Ureter (tissue), 1 donor: ENCODE measurements at places on chromosomes 5 and 9.

DNA sequence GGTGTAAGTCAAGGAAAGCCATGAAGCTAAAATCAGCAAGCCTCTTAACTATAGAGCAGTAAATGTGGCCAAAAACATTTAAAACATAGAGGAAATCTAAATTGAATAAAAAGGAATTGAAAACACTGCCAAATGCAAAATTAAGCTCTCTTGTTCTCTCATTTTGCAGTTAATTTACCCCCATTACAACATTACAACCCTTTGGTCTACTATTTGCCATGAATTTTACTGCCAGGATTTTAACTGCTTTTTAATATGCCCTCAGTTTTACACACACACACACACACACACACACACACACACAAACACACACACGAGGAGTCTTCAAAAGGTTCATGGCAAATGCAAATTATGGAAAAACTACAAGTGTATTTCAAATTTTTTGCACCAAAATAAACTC, 91.4 kb upstream of the ACO1 start:
- no peak for DNase-seq

DNA sequence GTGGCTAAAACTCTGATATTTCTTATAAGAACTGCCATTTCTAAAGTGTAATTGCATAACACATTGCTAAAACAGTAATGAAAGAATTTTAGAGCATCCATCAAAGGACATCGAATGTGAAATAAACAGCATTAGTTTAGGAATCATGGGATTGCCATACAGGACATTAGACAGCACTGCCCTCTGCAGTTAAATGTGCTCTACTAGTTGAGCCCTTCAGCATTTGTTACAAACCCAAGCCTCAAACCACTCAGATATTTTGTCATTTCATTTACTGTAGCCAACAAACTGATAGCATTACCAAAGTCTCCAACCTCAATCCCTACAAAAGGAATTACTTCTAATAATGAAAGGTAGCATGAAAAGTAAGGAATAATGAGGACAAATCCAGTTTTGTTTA, 116.8 kb upstream of the COX7C start:
- DNase-seq: no peak

GRCh38 chr5:179820483-179821297, at the start of gene SQSTM1:
SQSTM1 (plus strand) TSS chr5:179820905; CDS start chr5:179820937, 32 bp downstream.
- peak; percentile 86 for DNase-seq

DNA sequence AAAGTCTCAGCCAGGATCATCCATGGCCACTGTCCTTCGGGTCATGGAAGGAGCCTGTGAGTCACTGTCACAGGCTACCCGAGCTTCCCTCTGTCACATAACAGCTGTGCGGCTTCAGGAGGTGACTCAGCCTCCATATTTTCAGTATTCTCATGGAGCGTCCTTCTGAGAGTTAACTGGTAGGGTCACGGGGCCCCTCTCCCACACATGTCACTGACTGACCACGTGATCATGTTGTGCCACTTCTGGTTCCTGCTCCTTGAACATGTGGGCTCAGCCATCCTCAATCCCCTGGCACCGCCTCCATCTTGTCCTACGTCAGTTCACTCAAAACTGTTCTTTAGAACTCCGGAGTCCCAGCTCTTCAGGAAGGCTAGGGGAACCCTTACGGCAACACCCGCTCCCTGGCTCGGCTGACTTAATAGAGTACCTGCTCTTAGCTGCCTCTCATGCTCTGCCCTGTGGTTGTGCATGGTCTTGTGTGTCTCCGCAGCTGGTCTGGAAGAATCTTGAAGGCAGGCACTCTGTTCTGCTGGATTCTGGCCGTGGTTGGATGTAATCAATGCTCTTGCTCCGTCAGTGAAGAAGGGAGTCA, 182.8 kb downstream of the ICE1 start:
- DNase-seq: no peak

- DNase-seq: no peak
These were observed 1.7 kb downstream of the RACK1 start for GRCh38 chr5:181242031-181242451.

- DNase-seq: no peak
These were observed 18.2 kb downstream of the C9orf152 start for GRCh38 chr9:110189559-110190320.

- no peak for DNase-seq
These were observed 289.3 kb downstream of the KIAA0825 start for GRCh38 chr5:94329115-94329514.

DNA sequence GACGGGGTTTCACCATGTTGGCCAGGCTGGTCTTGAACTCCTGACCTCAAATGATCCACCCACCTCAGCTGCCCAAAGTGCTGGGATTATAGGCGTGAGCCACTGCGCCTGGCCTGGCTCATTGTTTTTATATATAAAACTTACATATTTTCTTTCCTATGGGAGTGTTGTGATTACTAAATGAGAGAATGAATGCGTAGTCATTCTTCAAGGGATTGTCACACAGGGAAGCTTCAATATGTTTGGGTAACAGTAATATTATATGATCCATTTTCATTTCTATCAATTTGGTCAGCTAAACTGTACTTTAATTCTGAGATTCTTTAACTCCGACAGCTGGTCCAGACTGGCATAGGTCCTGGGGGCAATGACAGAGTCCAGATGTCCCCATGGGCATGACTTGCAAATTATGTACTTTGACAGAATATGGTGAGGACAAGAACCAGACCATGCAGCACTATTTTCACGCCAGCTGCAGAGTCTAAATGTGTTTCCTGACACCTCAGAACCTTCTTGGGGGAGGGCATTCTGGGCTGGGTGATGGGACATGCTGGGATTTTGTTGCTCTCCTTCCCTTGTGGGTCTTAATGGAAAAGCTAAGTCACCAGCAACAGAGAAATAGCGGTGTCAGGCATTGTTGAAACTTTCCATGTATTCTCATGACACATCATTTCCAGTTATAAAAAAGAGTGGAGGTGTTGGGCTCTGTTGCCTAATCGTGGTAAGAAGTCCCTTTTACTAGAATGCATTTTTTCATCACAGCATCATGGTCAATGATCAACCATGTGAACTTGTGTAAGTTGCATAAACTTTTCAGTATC, 40.9 kb upstream of the TNC start:
- DNase-seq: no peak

DNA sequence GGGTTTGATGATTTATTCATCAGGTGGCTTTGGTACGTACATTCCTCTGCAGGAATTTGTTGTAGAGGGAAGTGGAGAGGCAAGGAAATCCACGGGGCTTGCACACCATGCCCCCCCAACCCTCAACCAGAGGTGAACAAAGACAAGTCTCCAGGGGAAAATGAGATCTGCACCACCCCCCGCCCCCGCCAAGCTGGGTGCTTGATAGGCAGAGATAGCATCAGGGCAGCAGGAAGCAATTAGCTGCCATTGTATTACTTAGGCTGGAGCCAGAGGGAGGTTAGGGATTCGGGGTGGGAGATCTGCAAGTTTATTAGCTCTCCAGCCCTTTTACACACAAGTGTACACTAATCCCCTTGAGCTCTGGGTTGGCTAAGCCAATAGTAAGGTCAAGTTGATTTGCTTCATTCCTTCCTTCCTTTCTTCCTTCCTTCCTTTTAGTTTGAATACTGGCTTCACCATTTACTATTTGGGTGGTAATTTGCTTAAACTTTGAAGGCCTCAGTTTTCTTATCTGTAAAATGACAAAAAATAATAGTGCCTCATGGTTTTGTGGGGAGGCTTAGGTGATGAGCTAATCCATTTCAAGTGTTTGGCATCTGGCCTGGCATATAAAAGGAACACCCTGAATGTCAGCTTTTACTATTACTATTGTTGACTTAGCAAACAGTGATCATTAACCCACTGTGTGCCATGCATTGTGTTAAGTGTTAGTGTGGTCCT, 34.1 kb downstream of the SPRY4 start:
- DNase-seq: no peak

DNA sequence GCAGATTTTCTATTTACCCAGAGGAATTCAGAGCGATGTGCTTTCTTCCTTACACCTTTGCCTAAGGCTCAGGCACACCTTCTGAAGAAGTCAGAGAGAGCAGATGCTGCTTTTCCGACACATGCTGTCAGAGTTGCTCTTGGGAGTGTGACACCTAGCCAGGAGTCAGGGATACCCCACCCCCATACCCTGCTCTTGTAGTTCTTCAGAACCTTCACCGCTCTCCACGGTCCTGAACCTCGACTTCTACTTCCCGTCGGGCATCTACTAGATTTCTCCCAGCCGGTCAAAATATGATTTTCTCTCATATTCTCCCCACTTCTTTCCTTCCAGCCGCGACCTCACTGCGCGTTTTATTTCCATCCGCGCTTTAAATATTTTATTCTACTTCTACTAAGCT, 1.7 kb downstream of the GRIN3A start:
- no peak for DNase-seq
